ENCODE measurements at places on chromosomes 4 and X.

GRCh38 chrX:103800318-103800717 is 23.7 kb downstream of the PLP1 start:
- DNase-seq = no peak

DNA sequence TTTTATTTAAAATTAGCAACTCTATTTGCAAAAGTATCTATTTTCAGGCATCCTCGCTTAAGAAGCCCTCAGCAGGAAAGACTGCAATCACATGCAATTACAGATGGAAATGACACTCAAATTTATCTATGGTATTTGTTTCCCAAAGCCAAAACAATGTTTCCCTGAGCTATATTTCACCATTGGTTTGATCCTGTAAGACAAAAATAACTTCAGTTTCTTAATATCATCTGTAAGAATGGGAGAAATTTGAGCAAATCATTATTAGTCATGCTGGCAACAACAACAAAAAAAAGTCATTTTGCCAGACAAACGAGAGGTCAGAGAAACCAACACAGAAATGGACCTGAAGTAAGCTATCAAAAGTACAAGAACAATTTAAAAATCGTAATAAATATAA is 204.1 kb downstream of the NR3C2 start:
- DNase-seq = no peak

DNA sequence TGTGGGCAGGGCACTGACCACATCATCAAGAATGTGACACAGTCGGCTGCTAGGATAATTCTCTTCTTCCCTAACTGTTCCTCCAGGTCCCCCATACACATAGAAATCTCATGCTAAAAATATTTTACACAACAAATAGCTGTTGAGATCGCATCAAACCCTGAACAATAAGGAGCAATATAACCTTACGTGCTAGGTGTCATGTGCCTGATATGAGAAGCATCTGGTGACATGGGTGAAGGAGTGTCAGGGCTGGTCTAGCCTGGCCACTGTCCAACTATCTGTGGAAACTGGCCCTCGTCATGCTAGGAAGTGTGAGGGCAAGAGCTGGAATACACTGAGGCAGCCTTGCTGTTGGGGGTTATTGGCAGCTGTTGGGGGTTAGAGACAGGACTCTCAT is 167.3 kb upstream of the PGRMC2 start:
- DNase-seq = no peak

DNA sequence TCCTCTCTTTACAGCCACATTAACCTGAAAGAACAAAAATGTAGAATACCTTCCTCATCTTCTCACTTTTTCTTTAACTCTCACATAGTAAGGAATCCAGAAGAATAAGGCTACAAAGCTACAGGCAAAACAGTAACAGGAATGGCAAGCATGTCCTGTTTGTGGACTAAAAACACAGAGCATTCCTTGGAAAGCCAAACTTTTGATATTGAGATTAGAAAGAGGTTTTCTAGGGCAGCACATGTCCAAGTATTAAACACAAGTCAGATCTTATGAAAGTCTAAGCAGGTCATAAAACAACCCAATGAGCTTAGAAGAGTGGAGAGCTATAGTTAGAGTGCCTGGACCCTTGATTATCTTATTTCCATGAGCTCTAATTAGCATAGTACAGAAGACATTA is 58.2 kb upstream of the FAM9C start:
- DNase-seq = no peak

GRCh38 chrX:2495595-2495994 is 5.2 kb downstream of the DHRSX start:
- DNase-seq = no peak

DNA sequence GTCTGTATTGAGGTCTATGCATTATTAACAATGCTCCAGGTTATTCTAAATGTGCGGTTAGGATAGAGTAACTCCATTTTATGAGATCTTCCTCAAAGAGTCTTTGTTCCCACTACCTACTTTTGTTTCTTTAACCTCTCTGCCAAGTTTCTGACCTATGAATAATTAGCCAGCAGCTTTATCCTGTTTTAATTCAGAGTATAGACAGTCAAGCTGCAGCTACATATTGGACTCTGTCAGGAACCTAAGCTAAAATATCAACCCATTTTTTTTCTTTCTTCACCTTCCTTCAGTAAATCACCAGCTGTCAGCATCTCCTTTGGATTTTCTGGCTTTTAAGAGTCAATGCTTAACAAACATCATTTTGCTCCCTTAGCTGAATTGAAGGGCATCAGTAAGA is 72.3 kb downstream of the TMEM47 start:
- DNase-seq = no peak

DNA sequence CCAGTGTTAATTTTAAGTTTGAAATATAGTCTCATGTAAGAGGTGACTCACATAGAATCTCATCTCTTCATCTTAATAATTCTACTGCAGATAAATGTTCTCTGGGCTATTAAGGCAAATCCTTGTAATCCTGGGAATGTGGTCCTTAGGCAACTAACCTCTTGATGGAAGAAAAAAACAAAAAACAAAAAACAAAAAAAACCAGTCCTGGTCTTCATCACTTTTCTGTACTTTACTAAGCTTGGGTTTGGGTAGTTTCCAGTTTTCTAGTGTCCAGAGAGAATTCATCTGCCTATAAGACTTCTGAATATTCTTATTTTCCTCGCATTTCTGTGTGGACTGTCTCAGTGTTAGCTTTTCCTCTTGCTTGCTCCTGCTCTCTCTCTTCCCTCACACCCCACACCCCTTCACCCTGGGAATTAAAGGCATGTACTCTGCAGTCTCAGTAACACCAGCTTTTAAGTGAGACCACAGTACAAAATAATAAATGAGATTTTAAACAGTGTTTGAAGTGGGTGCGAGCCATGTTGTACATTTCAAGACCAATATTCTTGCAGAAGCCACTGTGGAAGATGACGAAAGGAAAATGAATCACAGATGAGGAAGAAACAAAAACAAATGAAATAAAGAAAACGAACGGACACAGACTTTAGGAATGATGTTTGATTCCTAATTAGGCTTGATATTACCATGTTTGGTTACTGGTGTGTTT is 51.7 kb downstream of the HAND2 start:
- no peak for DNase-seq

- DNase-seq = no peak
These were observed 53.2 kb upstream of the NR3C2 start for GRCh38 chr4:148495463-148495862.

All from 8988T (cell line).